ENCODE measurements at places on chromosomes 16 and 17. TPM values are rescaled to one million over a fixed set of nuclear protein-coding genes. Genes with fewer than 3 reads are reported as not detected.

- DNase-seq, result no peak
Measured at GRCh38 chr16:27531186-27531585, 18.5 kb downstream of the GTF3C1 start.

- DNase-seq, result no peak
Measured at GRCh38 chr16:5463820-5464219, 366.2 kb upstream of the EEF2KMT start.

DNA sequence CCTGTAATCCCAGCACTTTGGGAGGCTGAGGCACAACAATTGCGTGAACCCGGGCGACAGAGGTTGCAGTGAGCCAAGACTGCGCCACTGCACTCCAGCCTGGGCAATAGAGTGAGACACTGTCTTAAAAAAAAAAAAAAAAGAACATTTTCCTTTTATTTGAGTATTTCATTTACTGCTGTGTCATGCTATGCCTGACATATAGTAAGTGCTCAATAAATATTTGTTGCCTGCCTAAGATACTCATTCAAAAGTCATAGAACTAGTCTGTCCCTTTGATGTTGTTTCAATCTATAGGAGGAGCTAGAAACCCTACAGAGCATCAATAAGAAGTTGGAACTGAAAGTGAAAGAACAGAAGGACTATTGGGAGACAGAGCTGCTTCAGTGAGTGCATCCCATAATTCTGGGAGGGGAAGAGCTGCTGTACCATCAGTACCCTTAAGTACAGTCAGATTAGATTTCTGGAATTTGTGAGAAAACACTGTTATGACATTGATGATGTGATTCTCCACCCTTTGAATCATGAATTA, 20.0 kb downstream of the CALCOCO2 start:
- DNase-seq, result no peak

- no peak for DNase-seq
Measured at GRCh38 chr16:19098173-19098572, 15.6 kb upstream of the ITPRIPL2 start.

TAC4 gene
- total RNA-seq, result not detected

RPL38 gene
- total RNA-seq, result 959 TPM

Measured in activated CD8-positive, alpha-beta T cell treated with anti-CD3 and anti-CD28 coated beads, Interleukin-2, amount 10 ng/mL, durations not matched to agents 7 days and 5 days (primary cell).